ENCODE measurements at places on chromosomes 11 and 22.

- no peak for DNase-seq
Measured at GRCh38 chr11:47480762-47481161, 31.8 kb upstream of the RAPSN start.

GRCh38 chr11:60919956-60920355, 4.3 kb upstream of the TMEM132A start:
- DNase-seq: no peak

- no peak for DNase-seq
Measured at GRCh38 chr11:104015649-104016415, 20.6 kb upstream of the DDI1 start.

DNA sequence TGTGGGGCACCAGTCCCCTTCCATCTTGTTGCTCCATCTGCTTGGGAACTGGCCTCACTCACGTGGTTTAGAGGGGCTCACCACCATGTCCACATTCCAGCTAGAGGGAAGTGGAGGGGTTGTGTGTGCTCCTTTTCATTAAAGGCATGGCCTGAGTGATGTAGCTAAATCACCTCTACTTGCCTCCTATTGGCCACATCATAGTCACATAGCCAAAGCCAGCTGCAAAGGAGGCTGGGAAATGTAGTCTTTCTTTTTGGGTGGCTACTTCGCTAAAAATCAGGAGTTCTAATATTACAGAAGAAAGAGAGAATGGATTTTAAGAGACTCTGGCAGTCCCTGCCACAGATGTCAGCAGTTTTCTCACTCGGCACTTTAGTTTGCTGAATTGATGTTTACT, 63.0 kb upstream of the ALX4 start:
- no peak for DNase-seq

- peak; percentile 1 for DNase-seq
Measured at GRCh38 chr11:111378861-111379601, at the start of gene POU2AF1. Gene POU2AF1 (minus strand): TSS chr11:111379275. CDS start chr11:111379177, 98 bp downstream.

DNA sequence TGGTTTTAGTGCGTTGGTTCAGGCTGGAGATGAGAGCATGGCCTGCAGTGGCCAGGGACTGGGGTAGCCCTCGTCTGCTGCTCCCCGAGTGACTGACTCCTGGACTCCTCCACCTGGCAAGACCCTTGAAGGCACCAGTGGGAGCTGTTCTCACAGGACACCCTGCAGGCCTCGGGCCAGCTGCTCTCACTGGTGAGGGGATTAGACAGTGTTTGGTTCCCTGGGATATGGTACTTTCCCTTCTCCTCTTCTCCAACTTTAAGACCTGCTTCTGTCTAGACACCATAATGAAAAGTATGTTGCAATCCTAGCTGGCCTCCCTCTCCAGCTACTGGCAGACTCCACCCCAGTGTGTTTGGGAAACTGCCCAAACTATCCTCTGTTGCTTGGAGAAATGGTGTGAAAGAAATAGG, 168.8 kb upstream of the CADM1 start:
- no peak for DNase-seq

GRCh38 chr11:30775233-30775522, 189.0 kb upstream of the MPPED2 start:
- no peak for DNase-seq

DNA sequence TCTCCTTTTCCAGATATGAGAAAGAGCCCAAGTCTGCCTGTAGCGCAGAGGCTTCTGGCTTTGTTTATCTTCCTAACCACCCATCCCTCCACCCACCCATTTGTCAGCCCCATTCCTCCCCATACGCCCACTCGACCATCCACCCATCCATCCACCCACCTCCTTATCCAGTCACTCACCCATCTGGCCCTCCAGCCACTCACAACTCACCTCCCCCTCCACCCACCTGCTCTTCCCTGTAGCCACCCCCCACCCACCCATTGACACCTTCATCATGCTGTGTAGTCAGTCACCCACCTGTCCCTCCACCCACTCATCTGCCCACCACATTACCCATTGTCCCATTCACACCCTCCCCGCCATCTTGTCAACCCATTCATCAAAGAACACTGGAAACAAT, 5.5 kb downstream of the CST6 start:
- no peak for DNase-seq

DNA sequence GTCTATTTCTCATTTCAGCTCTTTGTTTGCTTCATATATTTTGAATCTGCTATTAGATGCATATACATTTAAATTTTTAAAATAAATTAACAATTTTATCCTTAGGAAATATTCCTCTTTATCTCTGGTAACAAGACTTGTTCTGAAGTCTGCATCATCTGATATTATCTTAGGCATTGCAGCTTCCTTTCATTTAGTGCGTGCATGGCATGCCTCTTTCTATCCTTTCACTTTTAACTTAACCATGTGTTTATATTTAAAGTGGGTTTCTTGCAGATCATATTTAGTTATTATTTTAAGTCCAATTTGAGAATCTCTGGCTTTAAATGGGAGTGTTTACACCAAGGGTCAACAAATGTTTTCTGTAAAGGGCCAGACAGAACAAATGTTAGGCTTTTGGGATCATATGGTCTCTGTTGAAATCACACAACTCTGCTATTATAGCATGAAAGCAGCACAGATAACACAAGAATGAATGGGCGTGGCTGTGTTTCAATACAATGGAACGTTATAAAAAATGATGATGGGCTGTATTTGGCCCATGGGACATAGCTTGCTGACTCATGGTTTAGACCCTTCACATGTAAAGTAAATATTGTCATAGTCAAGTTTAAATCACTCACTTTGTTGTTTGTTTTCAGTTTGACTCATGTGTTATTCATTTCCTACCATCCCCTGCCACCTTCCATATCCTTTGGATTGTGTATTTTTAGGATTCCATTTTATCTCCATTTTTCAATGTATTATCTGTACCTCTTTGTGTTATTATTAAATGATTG, 83.9 kb upstream of the SNX19 start:
- DNase-seq: peak; percentile 88

DNA sequence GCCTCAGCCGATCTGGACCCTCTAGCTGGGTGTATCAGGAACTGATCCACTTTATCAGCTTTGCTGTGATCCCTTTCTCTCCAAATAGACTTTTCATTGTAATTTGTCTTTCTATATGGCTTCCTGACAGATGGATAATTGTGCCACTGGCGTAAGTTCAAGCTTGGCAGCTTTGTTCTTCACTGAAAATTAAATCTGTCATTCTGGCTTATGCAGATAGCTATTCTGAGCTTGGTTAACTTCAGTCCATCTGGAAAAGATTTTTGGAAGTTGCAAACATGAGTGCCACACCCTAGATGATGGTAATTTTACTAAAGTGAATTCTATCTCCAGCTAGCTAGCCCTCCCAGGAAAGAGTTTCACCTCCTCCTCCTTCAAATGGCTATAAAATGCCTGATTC, 8.1 kb downstream of the OR5A2 start:
- DNase-seq: no peak

DNA sequence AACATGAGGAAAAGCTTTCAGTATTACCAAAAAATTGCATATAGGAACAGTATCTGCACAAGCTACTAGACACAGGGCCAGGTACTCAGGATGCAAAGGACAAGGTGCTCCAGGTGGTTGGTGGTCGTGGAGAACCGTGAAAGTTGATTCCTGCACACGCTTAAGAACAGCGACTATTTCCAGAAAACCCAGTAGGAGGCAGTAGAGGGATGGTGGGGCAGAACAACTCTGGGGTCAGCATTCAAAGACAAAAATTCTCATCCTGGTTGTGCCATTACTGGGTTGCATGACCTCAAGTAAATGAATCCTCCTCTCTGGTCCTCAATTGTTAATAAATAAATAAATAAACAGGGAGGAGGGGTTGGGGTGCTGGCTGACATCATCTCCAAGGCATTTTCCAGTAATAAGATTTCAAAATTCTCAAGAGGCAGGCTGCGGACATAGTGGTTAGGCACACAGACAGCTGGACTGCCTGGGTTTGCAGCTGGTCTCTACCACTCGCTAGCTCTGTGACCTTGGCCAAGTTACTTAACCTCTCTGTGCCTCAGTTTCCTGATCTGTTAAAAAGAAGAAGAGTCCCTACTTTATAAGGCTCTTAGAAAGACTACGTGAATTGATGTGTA, 89.6 kb downstream of the ISX start:
- no peak for DNase-seq

- no peak for DNase-seq
Measured at GRCh38 chr11:36268337-36268985, 20.8 kb downstream of the COMMD9 start.

DNA sequence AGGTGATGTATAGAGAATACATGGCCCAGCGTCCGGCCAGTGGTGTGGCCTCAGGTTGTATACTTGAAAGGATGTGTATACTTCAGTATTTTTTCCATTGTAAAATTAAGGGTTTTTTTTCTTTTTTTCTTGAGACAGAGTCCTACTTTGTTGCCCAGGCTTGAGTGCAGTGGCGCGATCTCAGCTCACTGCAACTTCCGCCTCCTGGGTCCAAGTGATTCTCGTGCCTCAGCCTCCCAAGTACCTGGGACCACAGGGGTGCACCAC, 15.8 kb downstream of the ZBTB16 start:
- DNase-seq: no peak

DNA sequence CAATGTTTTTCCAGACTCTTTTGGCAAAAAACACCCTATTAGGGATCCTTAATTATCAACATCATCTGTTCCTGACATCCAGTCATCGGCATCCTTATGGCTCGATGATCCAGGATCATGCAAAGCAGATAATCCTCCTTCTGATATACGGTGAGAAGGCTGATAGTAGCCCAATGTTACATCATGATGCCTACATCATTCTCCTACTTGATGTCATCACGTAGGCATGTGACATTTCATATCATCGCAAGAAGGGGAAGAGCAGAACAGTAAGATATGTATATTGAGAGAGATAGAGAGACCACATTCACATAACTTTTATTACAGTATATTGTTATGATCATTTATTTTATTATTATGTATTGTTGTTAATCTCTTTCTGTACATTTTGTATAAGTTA, 168.6 kb downstream of the ADAMTS15 start:
- no peak for DNase-seq

DNA sequence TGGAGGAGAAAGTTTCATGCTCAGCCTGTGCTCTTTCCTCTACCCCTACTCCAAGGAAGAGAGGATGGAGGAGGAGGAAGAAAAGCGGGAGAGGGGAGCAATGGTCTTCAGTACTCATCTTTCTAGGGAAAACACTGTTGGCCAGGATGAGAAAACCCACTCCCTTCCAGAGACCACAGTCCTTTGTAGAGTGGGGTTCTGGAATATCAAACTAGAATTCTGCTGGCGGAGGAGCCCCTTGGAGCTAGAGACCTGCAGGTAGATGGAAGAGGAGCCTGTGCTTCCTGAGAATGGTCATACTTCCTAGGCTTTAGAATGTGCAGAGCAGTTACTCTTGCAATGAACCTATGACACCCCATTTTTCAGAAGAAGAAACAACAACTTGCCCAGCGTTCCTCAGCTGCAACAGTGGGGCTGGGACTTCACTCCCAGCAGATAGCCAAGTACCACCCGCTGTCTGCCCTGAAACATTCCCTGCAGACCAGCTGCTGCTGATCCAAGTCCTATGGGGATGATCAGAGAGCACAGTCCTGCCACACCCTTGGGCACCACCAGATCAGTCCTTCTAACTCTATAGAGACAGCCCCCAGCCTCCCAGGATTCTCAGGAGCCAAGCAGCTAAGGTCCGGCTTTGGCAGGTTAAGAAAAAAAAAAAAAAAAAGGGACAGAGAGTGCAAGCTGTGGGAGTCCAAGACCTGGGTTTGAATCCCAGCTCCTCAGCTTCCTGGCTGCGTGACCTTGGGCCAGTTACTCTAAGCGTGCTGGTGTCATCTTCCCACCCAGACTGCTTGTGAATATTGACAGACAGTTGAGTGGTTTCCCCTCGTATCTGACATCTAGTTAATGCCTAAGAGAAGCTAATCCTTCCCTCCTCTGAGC, 664 bp downstream of the PTGDR2 start:
- DNase-seq: no peak

DNA sequence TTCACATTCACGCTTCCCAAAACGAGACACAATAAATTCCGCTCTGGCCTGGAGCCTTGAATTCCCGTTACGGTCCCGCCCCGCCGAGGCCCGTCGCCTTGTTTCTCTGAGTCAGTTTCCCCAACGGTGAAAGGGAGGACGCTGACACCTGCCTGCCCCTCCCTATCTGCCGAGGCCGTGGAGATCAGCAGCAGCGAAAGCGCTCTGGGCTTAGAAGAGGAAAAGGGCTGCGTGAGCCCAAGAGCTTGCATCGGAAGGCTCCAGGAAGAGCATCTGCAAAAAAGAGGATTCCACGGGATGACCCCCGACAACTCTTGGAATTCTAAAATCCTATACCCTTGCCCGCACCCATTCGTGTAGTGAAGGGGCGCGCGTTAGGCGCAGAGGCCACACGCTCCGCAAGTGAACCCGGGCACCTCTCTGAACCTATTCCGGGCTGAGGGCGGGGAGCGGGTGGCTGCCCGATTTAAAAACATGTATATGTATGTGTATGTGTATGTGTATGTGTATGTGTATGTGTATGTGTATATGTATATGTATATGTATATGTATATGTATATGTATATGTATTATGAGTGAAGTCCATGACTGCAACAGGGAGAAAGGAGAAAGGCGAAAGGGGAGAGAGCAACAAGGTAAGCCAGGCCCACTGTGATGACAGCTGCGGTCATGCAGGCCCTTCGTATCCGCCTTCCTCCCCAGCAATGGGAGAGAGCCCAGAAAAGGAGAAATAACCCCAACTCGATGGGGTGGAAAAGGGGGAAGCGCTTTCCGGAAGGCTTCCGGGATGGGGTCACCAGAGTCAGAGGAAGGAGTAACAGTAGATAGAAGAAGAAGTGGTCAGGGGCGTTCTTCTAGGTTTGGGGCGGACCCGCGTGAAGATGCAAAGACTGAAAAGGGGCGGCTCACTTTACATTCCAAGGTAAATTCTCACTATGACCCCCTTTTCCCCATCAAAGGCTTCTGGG, 948 bp upstream of the MRTFA start:
- no peak for DNase-seq

DNA sequence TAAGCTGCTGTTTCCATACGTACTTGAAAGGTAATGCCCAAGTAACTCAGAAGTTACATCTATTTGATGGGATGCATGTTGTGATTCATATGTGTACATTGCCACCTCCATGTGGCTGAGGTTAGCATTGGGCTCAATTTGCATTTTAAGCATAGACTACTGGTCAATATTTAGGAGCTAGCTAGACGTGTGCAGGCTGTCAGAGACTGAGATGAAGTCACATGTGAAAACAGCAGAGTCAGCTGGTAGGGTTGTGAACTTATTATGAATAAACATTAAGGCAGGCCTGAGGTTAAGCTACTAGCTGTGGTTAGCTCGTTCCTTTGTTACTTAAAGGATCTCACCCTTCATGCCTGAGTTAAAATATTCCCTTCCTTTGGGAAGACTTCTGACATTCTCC, 114.5 kb upstream of the MTNR1B start:
- no peak for DNase-seq

GRCh38 chr11:117720061-117720511, 76.9 kb downstream of the DSCAML1 start:
- no peak for DNase-seq

GRCh38 chr11:62605467-62605866, 3.8 kb upstream of the MTA2 start:
- no peak for DNase-seq

DNA sequence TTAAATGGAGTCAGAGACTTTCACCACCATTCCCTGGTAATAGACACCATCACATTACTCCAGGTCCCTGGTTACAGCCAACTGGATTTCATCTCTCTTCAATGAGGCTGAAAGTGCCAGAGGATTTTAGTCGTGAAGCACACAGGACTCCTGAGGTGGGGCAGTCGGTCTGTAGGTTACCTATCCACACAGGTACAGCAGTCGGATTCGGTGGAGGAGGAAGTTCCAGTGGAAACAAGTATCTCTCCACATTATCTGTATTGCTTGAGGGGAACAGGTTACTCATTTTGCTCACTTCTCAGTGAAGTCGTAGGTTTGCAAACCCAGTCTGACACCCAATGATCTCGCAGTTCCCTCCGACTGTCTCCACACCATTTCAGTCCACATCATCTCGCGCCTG, 82.3 kb upstream of the TMEM45B start:
- DNase-seq: no peak
